ENCODE measurements at places on chromosomes 2 and 18.

GRCh38 chr18:75215663-75216062 lies 5.1 kb downstream of the TSHZ1 start:
- DNase-seq = no peak

- no peak for DNase-seq
Measured at GRCh38 chr2:234630801-234631261, 133.9 kb upstream of the ARL4C start.

DNA sequence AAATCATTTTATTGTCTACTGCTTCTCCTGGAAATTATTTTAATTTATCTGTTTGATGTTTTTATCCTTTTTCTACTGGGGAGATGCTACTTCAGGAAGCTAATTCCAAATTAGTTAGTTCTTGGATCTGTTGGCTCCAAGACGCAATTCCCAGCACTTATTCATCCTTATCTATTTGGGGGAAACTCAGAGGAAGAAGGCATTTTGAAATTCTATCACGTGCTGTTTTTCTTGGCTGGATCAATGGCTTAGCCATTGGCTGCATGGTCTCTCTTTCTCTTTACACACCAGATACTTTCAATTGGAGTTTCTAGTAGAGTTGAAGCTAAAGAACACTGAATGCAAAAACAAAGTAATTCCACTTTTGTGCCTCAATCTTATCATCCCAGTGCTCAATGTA lies 98.3 kb downstream of the RAPGEF4 start:
- no peak for DNase-seq

DNA sequence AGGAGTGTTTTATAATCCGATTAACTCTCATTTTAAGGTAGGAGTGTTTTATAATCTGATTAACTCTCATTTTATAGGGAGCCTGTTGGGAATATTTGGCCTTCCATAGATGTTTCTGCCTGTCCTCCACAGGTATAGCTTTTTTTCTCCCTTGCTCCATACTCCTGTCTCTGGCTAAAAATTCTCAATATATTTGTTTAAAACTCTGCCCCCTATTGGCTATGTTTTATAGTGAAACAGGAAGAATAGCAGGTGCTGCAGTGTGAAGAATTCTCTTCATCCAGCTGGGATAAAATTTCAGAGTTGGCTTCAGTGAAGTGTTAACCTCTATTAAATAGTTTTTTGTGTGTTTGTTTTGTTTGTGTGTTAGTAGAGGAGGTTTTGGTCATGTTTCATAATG lies 1046.0 kb upstream of the TMEFF2 start:
- DNase-seq = no peak

DNA sequence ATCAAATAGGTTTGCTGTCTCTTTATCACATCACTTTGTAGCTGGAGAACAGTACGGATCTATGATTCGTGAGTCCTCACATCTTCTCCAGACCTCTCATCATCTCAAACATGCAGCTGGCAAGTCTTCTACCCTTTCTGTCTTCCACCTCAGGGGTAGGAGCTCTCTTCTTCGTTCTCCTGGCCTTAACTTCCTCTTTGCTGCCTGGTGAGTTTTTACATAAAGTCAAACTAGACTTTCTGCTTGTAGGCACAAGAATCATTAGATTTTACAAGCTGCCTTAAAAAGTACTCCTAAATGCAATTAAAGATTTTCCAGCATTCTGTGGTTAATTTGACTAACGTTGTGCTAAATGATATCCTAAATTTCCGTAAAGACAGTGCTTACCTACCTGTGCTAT lies 43.7 kb upstream of the TANK start:
- no peak for DNase-seq

- DNase-seq = no peak
Measured at GRCh38 chr18:75406491-75407445, 20.7 kb downstream of the SMIM21 start.
